ENCODE measurements at places on chromosomes 12 and 14.

GRCh38 chr12:91274916-91275315 lies 92.3 kb upstream of the DCN start:
- no peak for DNase-seq

DNA sequence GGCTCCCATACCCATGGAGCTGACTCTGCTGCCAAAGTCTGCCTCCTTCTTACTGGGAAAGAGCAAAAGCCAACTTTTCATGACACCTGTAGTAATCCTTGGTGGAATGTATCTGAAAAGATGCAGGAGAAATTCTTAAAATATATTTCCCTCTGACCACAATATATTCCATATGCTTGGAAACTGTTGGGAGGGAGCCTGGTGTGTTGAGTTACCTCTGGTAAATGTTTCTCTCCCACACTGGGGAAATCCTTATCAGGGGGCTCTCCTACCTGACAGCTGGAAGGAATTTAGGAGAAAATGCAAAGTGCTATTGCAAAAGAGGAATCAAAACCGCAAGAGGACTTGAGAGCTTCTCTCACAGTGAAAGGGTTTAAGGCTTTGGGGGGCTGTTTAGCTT lies 139.4 kb downstream of the TBX5 start:
- no peak for DNase-seq

- DNase-seq: no peak
Observed at GRCh38 chr14:67722293-67722692, 20.6 kb downstream of the RDH12 start.

GRCh38 chr12:75979181-75979580 lies 52.4 kb downstream of the PHLDA1 start:
- no peak for DNase-seq

DNA sequence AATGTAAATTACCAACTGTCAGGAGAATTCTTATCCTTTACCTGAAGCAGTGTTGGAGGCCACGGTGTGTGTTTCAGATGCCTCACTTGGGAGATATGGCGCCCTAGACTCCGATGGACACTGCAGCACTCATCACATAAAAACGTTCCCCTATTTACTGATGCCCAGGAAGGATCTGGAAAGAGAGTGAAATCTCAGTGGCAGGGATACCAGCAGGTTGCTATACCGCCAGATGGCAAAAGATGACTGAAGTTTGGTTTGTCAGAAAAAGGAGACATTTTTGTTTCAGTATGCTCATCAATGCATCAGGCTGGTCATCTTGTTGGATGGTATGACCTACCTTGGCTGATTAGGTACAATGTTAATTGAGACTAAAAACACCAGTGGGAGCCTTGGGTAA lies 4.6 kb downstream of the GIT2 start:
- no peak for DNase-seq

DNA sequence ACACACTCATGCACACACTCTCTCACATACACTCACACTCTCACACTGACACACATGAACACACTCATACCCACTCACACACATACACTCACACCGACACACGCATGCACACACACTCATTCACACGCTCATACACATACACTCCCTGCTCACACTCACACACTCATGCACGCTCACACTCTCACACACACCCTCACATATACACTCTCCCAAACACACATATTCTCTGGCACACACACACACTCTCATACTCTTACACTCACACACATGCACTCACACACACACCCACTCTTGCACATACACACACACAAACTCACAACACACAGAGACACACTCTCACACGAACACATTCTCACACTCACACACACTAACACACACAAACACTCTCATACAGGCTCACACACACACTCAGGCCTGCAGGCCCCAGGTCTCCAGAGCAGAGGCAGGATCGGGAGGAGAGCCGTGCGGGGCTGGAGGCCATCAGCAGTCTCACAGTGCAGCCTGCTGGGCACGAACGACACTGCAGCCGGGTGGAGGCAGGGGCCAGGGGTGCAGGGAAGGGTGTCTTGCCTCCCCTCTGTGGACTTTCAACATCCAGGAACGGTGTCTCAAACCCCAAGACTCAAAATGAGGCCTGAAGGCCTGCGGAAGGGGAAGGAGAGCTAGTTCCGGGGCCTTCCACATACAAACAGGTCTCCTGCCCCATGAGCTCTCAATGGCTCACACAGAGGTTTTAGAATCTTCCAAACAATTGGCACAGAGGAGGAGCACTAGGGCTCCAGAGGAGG lies 148.7 kb downstream of the ANO2 start:
- no peak for DNase-seq

GRCh38 chr12:79982086-79983062 lies 47.5 kb upstream of the PPP1R12A start:
- no peak for DNase-seq

- DNase-seq: no peak
Observed at GRCh38 chr14:79791055-79791732, 420.1 kb downstream of the DIO2 start.

GRCh38 chr12:97520106-97520505 lies 57.5 kb downstream of the RMST start:
- DNase-seq: no peak

GRCh38 chr14:54039311-54039710 lies 82.7 kb upstream of the BMP4 start:
- DNase-seq: no peak

- no peak for DNase-seq
Observed at GRCh38 chr12:55443776-55444175, at the start of gene OR6C2. OR6C2 (plus strand) TSS chr12:55444076; CDS start chr12:55452214, 8,138 bp downstream.

DNA sequence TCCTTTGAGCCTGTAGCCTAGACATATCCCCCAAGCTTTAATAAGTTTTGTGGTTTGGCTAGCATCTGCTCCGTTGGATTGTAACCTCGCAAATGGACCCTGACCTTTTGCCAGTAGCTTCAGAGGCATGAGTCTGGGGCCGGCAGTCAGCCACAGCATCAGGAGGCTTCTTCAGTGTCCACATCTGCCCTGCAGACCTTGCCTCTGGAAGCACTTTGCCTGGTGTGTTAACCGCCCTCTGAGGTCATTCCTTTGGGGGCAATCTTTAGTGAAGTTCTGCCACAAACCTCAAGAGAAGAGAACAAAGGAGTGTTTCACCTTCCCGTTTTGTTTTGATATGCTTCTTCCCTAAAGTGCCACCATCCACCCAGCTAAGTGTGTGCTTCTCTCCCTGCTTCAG lies 71.4 kb downstream of the GNS start:
- DNase-seq: no peak

DNA sequence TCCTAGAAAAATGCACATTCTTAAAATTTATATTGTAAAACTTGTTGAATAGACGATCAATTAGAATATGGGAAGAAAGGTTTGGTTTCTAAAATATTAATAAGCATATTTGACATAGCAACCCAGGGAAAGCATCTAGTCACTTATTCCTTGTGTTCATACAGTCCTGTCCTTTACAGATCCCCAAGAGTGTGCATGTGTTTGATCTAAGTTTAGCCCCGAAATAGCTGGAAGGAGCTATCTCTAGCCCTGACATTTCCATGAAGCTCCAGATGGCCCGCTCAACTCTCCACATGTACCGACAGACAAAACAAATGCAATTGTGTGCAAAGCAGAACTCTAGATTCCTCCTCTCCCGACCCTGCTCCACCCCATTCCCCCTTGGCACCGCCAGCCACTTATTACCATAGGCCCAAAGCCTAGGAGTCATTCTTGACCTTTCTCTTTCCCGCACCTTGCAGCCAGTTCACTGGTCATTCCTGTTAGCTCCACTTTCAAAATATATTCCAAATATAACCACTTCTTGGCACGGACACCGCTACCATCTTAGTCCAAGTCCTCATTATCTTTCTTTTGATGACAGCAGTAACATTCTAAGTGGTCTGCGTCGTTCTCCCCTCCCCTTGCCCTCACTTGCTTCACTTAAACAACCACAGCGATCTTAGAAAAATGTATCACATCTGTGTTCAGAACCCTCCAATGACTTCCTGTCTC lies 45.4 kb upstream of the GZMB start:
- DNase-seq: no peak

DNA sequence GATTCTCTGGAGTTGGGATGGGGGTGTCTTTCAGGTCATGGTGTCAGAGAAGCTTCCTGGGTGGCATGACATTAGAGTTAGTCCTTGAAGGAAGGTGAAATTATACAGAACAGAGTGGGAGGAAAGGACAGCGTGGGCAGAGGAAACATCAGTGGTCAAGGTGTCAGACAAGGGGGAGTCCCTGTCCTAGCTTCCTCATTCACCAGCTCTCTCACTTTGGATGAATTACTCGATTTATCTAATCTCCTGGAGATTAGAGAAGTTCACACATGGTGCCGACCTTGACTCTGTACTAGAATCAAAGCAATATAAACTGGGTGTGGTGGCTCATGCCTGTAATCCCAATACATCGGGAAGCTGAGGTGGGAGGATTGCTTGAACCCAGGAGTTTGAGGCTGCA lies 492.9 kb downstream of the VRK1 start:
- no peak for DNase-seq

DNA sequence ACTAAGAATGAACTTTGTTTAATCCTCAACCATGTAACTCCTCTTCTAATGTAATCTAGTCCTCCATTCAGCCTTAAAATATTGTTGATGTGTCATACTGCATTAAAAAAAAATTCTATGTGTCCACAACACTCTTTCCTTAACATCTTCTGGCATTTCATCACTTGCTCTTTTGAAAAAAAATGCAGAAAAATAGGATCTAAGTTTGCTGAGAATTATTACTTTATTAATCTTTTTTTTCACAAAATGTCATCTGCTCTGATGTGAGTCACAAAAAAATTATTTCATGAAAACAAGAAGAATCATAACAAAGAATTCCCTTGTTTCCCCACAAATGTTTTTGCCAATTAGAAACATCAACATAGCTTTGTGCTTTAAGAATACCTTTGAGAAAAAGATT lies 410.1 kb upstream of the MGAT4C start:
- DNase-seq: no peak

DNA sequence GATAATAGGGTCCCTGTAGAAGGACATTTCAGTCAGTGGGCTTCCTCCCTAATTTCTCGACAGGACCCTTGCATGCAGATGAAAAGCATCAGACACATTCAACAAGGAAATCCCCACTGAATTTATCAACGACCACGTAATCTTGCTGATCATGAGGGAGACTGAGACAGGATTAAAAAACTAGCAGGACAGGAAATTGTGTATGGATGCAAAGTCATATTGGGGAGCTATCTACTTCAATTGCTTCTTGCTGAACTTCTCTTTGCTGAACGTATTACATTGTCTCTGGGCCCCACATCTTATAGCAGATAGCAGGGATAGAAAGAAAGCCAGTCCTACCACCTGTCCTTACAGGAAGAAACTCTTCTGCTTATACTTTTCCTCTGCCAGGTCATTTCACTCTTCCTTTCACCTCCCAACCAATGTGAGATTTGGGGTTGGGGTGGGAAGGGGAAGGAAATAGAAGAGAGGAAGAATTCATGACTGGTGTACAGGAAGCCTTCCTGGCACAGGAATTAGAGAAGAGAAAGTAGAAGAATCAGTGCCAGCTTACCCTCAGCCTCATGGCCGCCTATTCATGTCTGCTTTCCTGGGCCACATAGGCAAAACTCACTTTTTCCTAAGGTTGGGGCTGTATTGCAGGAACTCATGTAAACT lies 333.3 kb downstream of the ZFP36L1 start:
- DNase-seq: no peak

GRCh38 chr14:91286530-91286937 lies 42.0 kb upstream of the GPR68 start:
- DNase-seq: no peak

DNA sequence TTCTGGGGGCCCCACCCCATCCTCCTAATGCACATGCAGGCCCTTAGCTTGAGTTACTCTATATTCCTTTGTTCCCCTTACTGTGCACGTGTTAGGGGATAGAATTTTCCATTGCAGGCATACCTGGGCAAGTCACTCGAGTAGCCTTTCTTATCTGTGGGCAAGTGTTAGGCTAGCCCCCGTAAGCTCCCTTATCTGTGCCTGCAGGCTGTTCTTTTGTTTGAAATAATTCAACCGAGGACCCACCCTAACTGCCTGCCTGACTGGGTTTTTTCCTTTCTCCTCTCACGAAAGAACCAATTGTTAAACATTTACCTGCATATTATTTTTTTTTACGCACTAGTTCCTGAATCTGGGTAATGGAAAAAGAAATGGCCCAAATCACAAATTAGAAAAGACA lies 21.3 kb upstream of the BCAT1 start:
- DNase-seq: no peak

DNA sequence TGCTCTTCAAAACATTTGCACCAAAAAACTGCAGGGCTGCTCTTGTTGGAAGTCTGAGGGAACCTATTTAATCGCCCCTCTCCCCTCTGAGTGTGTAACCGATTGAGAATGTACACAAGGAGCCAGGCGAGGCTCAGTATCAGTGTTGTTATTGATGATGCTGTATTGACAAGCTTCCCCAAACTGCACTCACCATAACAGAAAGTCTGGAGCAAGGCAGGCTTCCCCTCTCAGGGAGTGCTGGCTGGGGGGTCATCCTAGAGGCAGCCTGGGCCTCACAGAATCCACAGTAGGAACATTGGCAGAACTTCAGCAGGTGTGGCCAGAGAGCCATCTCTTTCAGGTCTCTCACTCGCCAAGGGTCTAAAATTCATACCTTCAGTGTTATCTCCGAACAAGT lies 58.1 kb upstream of the TUNAR start:
- no peak for DNase-seq

- no peak for DNase-seq
Observed at GRCh38 chr12:50937653-50938052, 14.7 kb upstream of the HIGD1C start.

DNA sequence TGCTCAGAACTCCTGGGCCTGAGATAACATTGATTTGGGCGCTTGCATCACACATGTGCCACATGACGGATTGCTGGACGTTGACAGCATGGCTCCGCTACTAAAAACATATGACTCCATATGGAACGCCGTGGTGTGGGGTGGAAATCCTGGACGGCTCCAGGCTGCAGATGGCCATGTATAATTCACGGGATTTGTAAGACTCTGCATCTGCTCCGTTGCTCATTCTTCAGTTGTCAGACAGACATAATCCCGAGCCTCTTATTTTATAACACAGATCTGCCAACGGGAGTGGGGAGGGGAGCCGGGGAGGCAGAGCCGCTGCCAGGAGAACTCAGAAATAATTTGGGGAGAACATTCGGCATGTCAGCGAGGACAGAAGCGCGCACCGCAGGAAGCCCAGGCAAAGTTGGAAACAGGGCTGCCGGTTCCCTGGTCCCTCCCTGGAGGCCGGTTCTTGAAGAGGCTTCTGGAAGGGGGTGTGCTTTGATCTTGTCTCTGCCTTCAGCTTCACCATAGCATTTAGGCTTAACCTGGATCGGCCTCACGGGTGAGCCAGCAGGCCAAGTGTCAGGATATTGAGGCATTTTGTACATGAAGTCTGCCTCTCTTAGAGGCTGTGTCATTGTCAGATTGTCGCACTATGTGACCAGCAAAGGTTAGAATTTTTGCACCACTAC lies 45.8 kb upstream of the MYL2 start:
- no peak for DNase-seq

Data from SIG-M5 (cell line).